MV-4-11 (cell line): ENCODE measurements at places on chromosomes 4 and X.

- DNase-seq, result peak; percentile 42
These were observed 24.3 kb downstream of the NOP14 start for GRCh38 chr4:2938906-2939305.

- no peak for DNase-seq
These were observed 178.5 kb downstream of the PACRGL start for GRCh38 chr4:20878806-20879205.

DNA sequence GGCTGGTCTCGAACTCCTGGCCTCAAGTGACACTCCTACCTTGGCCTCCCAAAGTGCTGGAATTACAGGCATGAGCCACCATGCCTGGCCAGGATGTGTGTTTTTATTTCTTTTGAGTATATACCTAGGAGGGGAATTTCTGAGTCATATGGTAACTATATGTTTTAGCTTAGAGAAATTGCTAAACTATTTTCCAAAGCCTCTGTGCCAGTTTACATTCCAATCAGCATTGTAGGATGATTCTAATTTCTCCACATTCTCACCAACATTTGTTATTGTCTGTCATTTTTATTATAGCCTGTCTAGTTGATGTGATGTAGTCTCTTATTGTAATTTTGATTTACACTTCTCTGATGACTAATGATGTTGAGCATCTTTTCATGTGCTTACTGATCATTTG, 1576.0 kb downstream of the RPA4 start:
- no peak for DNase-seq

- no peak for DNase-seq
These were observed 30.9 kb upstream of the HHIP start for GRCh38 chr4:144614850-144615585.

DNA sequence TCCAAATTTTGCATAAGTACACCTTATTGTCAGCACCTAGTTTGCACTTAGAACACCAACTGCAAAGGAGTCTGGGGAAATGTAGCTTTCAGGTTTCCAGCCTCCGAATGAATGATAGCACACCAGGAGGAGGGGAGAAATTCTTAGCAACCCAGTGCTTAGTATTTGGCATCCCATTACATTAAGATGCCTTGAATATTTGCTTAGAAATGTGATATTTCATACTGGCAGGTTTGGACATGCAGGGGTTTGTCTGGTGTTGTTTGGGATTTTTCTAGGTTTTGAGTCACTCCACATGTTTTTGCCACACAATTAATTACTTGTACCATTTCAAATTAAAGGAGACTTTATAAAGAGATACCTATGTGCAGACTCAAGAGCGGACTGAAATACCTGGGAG, 60.3 kb upstream of the CAMK2D start:
- no peak for DNase-seq

- no peak for DNase-seq
These were observed 70.1 kb upstream of the ENPP6 start for GRCh38 chr4:184287697-184288255.

DNA sequence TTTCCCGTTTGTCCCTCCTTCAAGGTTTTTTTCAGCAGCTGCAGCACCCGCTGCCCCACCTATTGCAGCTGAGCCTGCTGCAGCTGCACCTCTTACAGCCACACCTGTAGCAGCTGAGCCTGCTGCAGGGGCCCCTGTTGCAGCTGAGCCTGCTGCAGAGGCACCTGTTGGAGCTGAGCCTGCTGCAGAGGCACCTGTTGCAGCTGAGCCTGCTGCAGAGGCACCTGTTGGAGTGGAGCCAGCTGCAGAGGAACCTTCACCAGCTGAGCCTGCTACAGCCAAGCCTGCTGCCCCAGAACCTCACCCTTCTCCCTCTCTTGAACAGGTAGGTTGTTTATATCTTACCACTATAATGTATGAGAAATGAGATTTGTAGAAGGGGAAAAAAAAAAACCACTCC, 4.5 kb downstream of the PRR27 start:
- no peak for DNase-seq

GRCh38 chr4:27088491-27088890, 227.8 kb downstream of the STIM2 start:
- DNase-seq, result peak; percentile 90

DNA sequence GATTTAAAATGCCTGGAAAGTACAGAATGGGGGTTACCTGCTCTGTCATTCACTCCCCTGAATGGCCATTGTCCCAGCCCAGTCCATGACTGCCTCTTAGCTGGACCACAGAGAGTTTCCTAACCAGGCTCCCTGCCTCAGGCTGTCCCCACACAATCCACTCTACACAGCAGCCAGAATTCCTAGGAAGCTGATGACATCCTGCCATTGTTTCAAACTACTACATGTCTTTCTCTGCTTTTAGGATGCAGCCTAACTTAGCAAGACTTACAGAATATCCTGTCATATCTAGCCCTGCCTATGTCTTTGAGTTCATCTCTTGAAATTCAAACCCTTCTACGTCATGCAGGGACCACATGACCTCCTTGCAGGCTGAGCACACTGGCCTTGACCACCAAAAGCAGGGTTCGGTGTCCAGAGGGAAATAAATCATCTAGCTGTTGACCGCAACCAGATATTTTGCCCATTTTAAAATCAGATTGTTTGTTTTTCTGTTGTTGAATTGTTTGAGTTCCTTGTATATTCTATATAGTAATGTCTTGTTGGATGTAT, 16.1 kb upstream of the CRMP1 start:
- no peak for DNase-seq

- DNase-seq, result no peak
These were observed 143.3 kb downstream of the BANK1 start for GRCh38 chr4:101933855-101934254.

GRCh38 chrX:95290455-95290854, 1394.2 kb upstream of the DIAPH2 start:
- DNase-seq, result no peak

- no peak for DNase-seq
These were observed 12.5 kb downstream of the MORC4 start for GRCh38 chrX:106987488-106987887.

- no peak for DNase-seq
These were observed 36.2 kb upstream of the SFRP2 start for GRCh38 chr4:153825126-153825525.

GRCh38 chrX:108177351-108178142, 86.0 kb downstream of the ATG4A start:
- DNase-seq, result no peak

DNA sequence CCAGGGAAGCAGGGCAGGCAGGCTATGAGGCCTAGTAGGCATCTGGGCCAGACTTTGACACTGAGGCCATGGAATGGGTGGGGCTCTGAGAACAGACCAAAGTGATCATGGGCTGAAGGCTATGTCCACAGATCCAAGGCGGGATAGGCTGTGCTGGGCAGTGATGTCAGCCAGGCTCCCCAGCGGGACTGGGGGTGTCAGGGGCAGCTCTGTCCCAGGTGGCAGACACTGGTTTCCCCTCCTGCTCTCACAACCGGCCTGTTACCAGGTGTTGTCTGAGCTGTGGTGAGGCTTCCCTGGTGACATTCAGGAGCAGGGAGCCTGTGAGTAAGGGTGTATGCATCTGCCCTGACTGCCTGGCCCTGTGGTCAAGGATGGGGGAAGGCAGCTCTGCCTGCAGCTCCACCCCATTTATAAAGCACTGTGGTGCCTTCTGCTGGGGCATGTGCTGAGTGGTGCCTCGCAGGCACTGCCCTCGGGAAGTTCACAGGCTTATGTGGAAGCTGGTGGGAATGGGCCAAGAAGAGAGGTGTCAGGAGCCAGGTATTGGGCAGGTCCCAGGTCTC, 2.9 kb downstream of the IL9R start:
- no peak for DNase-seq

- no peak for DNase-seq
These were observed 100.3 kb downstream of the HS3ST1 start for GRCh38 chr4:11328401-11328800.

DNA sequence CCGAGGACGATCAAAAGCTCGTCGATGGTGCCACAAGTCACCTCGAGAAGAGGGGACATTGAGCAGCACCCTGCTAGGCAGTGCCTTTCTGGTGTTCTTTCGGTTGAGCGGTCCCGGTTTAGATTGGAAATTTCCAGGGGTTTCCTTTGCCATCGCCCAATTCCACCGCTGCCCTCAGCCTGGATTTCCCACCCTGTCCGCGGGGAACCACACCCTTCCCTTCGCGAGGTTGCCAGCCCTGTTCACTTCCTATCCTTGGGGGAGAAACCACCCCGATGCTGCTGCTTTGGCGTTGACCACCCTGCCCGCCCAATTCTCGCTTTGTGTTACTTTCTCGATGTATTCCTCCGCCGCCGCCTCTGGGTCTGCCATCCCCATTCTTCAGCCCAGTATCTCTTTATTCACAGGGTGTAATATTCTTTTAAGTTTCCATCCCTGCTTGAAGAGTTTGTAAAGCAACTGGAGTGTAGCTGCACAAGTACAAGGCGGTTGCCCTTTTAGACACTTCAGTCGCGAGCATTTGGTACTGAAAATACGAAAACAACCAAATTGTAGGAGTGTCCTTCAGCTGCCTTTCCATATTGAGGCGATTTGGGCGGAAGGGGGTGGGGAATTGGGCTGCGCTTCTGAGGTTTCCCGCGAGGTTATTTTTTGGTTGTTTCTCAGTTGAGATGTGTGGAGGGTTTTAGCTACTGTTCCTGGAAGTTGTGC, 1.1 kb downstream of the OGT start:
- DNase-seq, result peak; percentile 11

- peak; percentile 90 for DNase-seq
These were observed 14.4 kb upstream of the CYBB start for GRCh38 chrX:37765507-37765906.

- DNase-seq, result no peak
These were observed 41.7 kb upstream of the H2AZ1 start for GRCh38 chr4:99991741-99992140.

DNA sequence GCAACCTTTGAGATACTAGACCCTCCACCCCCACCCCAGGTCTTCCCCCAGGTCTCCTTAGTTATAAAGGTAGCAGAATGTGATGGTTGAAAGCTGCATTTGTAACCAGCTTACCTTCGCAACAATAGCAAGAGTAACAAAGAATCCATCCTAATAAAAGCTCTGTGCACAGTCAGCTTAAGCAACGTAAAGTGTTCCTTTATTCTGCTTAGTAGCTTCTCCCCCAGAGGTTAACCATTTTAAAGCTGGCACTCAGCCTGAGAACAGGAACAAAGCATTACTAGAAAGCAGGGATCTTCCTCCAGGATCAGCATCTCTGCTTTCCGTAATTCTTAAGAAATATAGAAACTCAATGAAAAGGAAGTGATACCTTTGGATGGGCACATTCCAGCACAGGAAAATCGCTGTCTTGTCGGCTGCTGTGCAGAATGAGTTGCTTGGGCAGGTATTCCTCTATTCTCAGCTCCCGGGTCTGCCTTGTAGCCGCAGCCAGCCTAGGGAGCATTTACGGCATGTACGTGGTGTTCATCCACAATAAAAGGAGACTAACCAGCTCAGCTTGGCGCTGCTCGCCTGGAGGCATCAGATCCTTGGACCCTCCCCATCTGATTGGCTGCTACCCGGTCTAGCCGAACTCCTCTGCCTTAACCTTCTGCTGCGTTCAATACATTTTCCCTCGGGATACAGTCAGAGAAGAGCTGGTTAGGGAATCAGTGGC, 113.0 kb upstream of the TLR3 start:
- DNase-seq, result no peak

DNA sequence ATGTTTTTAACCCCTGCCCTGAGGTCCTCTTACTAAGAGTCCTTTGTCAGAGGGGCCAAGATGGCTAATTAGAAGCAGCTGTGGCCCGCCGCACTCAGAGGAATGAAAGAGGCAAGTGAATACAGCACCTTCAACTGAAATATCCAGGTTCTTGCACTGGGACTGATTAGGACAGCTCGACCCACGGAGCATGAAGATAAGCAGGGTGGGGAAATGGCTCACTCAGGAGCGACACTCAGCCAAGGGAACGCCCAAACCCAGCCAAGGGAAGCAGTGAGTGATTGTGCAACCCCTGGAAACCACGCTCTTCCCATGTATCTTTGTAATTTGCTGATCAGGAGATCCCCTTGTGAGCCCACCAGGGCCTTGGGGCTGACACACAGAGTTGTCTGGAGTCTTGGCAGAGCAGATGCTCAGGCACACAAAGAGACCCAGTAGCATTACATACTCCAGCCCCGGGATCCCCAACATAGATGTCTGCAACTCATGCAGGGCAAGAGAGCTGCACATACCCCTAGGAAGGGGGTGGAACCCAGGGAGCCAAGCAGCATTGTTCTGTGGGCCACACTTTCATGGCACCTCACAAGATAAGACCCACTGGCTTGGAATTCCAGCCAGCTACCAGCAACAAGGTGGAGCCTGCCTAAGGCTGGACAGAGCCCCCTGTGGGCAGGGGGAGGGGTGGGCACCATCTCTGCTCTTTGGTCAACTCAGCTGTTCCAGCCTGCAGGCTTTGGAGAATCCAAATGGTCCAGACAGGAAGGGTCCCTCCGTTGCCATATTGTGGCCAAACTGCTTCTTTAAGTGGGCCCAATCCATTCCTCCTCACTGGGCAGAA, 23.3 kb downstream of the F8A3 start:
- peak; percentile 1 for DNase-seq

- no peak for DNase-seq
These were observed 10.2 kb upstream of the SFRP2 start for GRCh38 chr4:153798901-153799693.

GRCh38 chrX:135347381-135348016, 38.2 kb downstream of the ETDC start:
- peak; percentile 39 for DNase-seq

GRCh38 chrX:75603833-75604232, 81.0 kb upstream of the ZDHHC15 start:
- no peak for DNase-seq

- no peak for DNase-seq
These were observed 91.6 kb downstream of the APBB2 start for GRCh38 chr4:41122775-41123174.

- DNase-seq, result no peak
These were observed 171.3 kb downstream of the PTTG2 start for GRCh38 chr4:38131371-38132091.

DNA sequence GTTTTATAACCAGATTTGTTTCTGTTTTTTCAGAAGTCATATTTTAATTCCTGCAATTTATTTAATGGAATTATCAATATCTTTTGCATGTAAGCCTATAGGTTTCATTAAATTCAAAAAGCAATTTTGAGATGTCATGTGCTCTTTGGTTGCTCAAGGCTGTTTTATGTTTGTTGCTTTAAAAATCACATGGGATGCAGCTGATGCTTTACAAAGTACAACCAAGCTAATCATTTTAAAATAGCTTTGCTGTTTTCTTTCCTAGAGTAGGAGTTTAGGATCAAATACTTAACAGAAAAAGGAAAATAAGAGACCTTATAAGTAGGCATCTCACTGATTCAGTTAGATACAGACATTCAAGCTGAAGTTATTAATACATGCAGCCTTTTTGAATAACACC, 11.3 kb downstream of the CPEB2 start:
- DNase-seq, result no peak

GRCh38 chr4:14897217-14897616, 105.1 kb upstream of the CPEB2 start:
- DNase-seq, result no peak

GRCh38 chrX:54894159-54894558, 26.5 kb upstream of the TRO start:
- no peak for DNase-seq

DNA sequence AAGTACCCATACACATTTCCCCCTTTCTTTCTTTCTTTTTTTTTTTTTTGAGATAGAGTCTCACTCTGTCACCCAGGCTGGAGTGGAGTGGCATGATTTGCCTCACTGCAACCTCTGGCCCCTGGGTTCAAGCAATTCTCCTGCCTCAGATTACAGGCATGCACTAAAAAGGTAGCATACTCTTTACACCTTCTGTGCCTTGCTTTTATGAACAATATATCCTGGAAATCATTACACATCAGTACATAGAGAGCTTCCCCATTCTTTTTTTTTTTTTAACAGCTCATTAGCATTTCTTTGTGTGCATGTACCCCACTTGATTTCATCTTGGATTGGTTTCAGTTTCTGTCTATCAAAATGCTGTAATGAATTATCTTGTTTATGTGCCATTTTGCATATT, 18.6 kb upstream of the HSD17B10 start:
- no peak for DNase-seq
